ENCODE measurements at places on chromosomes 12 and 14.
A peak's percentile ranks its signal among the peaks of the same experiment; 100 is the strongest.

DNA sequence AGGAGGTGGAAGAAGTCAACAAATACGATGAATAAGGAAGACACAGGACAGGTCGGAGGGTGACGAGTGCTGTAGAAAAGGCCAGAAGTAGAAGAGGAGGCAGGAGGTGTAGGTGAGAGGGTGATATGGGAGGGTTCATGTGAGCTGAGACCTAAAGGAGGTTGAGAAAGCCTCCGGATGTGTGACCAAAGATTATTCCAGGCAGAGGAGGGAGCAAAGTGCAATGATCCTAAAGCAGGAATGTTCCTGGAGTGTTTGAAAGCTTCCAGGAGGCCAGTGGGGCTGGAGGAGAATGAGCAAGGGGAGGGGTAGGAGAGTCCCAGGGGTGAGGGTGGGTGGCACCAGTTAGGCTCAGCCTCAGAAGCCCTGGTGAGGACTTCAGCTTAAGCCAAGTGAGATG, 216.8 kb downstream of the SLC15A4 start:
- DNase-seq = no peak

DNA sequence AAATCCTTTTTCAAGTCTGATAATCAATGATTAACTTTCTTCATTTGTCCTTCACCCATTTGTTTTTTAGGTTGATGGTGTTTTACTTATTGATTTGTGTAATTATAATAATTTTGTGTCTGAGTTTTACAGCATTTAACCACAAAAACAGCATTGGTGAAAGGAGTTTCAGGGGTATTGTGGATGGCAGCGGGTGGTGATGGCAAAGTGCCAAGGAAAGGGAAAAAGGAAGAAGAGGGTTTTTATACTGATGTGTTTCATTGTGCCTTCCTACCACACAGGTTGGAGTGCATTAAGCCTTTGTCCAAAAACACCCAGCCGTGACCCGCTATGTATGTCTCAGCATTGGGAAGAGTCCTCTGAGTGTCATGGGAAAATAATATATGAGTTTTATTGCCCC, 150.3 kb downstream of the DAD1 start:
- DNase-seq = no peak

DNA sequence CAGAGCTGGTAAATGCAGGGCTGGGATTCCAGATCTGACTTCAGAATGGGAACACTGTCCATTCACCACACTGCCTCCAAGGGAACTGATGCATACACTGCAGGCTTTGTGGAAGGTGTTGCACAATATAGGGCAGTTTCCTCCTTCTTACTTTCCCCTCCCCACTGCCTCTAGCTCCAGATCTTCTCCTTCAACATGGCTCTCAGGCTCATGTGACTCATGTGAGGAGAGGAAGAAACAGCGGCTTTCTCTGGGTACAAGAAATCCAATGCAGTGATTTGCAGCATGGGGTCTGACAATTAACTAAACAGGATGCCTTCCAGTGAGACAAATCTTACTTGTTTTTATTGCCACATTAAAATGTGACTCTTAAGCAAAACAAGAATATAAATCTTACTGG, 447.6 kb upstream of the CCDC196 start:
- DNase-seq = peak; percentile 97

DNA sequence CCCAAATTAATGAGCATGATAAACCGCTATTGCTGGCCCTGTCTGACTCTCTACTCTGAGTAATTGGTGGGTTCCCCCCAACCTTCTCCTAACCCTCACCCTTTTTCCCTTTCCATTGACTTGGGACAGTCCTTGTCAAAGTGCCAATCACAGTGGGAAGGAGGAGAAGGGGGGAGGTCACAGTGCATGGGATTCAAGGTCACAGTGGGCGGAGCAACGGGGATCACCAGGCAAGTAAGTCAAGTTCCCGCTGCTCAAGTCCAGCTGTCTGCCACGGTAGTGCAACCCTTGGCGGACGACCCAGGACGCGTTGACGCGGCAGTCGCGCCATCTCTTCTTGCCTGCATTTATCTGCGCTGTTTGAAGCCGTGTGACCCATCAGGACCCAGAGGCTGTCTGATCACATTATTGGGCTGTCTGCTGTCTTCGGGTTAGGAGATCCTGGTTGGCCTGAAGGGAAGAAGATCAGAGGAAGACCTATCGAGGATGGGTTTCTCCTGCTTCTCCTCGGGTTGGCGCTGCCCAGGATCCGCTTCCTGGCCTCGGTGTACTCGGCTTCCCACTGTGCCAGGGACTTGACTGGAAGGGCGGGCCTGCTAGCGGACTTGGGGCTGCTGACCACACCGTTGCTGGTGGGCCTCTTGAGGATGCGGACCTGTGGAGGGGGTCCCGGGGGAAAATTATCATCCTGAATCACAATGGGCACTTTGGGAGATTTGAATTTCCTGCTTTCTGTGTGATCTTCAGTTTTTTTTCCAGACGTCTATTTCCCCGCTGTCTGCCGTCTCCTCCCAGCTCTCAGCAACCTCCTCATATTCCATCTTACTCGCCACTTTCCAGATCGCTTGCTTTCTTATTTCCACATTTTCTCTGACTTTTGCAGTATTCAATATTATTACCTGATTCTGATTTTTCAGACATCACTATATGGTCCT, 3.1 kb upstream of the MDM2 start:
- DNase-seq = no peak

GRCh38 chr12:27094726-27095125, 12.3 kb upstream of the C12orf71 start:
- no peak for DNase-seq
